Fibroblast of pulmonary artery (primary cell): ENCODE measurements at places on chromosomes 3 and 15.

- DNase-seq = no peak
Measured at GRCh38 chr3:18680758-18681157, 255.6 kb upstream of the SATB1 start.

DNA sequence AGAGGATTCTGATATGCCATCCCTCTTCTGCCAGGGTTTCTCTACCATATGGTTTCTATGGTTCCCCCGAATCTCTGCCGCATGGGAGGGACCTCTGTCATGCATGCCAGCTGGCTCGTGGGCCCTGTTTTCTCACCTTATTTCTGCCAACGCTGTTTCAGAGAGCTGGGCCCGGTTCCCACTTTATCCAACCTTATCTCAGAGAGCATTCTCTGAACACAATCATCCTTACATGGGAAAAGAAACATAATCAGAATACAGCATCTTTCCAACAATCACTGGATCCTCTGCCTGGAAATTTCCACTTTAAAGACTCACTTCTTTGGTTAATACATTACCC, 234.5 kb upstream of the ZBTB20 start:
- DNase-seq = peak; percentile 51

DNA sequence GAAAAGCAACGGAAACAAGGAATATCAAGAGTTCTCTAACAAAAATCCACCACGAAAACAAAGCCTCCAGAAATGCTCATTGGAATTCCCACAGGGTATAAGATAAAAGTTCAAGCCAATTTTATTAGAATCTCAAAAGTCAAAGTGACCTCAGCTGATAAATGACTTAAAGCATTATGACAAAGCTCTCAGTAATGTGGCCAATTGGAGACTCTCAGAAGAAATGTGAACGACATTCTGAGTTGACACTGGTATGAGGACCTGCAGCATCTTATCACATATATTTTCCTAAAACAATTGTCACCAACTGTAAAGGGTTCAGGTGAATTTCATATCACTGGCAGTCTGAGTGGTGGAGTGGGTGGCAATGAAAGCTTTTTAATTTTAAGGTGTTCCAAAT, 199.1 kb downstream of the FOXP1 start:
- DNase-seq = no peak

DNA sequence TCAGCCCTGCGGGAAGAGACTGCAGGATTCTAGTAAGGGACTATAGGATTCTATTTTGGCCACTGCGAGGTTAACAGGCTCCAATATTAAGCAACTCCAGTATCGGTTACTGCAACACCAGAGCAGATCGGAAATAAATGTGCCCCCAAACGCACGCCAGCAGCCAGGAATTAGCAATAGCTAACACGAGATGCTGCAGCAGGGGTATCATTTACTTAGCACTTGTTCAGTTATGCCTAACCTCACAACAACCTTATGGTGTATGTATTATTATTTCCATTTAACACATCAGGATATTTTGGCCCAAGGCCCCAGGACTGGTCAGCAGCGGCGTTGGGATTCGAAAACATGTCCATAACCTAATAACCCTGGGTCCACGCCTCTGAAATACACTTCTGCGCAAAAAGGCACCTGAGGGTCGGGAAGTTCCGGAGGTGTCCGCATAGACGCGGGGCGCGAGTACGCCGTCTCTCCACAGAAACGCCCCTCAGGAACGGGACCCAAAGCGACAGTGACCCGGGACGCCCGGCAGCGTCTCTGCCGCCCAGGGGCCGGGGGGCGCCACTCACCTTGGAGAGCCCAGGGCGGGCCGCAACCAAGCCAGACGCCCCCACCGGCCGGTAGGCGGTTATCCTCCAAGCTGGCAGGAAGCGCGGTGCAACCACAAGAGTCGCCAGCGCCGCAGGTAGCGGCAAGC, 681 bp downstream of the PIK3CB start:
- DNase-seq = peak; percentile 31

DNA sequence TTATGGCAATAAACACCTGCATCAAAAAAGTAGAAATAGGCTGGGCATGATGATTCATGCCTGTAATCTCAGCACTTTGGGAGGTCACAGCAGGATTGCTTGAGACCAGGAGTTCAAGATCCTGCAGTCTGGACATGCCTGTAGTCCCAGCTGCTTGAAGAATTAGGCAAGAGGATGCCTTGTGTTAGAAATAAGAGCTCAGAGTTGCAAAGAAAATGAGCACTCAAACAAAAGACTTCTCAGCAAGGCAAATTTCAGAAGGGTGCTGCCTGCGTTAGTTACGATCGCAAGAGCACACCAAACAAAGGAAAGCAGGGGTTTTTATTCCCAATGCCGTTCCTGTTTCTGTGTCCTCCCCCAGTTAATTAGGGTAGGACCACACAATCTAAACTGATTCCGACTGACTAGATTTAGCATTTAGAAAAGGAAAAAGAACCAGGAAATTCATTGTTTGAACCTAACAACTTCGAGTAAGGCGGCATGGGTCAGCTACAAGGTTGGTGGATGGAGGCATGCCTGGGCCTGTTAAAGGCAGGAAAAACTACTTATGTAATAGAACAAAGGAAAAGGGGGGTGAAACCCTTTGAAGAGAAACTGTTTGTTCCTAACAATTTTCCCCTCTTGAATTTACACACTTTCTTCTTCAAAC, 55.5 kb downstream of the DLG1 start:
- DNase-seq = no peak

- DNase-seq = peak; percentile 41
Measured at GRCh38 chr3:38084334-38085310, 45.6 kb downstream of the DLEC1 start.

- no peak for DNase-seq
Measured at GRCh38 chr3:195815169-195815771, 3.5 kb upstream of the MUC4 start.

DNA sequence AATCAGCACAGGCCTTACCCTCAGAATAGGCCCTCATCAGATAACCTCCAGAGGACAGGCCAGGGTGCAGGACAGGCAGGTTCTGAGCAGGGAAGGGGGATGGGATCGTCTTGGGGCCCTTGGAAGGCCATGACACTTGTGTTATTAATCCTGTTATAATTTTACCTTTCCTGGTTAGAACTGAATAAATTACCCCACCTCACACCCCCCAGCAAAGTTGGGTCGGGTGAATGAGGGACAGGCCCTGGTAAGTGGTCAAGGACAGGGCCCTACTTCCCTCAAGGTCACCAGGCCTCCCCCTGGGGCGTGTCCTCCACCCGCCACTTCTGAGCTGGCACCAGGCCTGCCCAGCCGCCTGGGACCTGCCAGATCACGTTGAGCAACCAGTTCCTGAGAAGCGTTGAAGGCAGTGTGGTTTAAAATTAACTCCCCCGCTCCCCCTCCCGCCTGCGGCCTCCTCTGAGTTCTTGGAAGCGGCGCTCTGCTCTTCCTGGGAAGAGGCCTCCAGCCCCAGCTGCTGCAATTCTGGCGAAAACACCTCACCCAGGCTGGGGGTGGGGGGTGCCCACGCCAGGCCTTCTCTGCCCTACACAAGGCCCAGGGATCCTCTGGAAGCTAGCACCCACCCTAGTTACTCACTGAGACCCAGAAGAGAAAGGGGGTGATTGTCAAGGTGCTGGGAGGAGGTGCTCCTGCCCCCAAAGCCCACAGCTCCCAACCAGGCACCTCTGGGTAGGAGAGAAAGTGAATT, 10.6 kb downstream of the CISH start:
- peak; percentile 99 for DNase-seq

DNA sequence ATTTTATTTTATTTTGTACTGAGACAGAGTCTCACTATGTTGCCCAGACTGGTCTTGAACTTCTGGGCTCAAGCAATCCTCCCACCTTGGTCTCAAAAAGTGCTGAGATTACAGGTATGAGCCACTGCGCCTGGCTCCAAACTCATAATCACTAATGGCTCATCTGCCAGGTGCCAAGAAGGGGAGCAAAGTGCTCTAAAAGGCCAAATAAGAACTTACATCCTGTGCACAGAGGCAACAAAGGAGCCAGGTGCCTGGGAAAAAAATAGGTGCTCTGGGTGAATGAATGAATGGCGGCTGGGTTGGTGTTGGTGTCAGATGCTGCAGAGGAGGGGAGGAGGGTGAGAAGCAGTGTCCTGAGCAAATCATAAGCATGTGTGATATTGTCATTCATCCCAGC, 25.9 kb upstream of the ADAMTS7 start:
- no peak for DNase-seq

GRCh38 chr3:173584838-173585831, 187.6 kb downstream of the NLGN1 start:
- peak; percentile 38 for DNase-seq

DNA sequence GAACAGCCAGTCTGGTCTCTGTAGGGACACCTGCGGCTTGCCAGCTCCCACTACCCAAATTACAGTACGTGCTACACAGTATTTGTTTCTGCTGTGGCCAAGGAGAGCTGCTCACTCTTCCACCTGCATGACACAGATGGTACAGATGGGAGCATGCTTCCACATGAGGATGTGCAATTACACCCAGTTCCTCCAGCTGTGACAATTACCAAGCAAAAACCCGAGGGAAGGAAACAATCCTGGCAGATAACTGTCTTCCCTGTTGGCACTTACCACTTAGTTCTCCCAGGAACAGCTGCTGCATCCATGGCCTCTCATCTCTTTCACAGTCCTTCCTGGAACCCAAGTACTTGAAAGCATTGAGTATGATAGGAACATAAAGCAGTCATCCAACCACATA, 34.4 kb downstream of the DET1 start:
- DNase-seq = no peak

DNA sequence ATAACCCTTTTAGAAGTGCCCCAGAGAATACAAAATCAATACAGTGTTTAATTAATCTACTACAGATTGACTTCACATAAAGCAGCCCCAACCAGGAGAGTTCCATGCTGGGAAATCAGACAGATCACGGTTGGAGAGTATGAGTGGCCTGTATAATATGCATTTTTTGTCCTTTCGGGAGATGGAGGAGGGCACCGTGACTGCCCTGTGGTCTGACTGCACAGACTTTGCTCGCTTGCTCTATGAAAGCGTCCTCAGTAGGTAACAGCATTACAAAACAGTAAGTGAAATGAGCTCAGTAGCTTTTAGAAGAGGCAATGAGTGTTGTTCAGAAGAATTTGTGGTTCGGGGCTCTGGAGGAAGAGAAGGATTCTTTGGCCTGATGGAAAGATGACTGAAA, 34.2 kb upstream of the SKIL start:
- DNase-seq = no peak
